ENCODE measurements at places on chromosomes 11 and 22. TPM values are rescaled to one million over a fixed set of nuclear protein-coding genes. Genes with fewer than 3 reads are reported as not detected.

Gene OR52I1
- 0.03 TPM for polyA plus RNA-seq

Gene OR10D3
- not detected for polyA plus RNA-seq

Gene MS4A7
- 15.7 TPM for polyA plus RNA-seq

Gene C1QTNF4
- polyA plus RNA-seq: 3.7 TPM

Gene SCGB1D2
- polyA plus RNA-seq: 0.13 TPM

Gene TMPRSS5
- 0.75 TPM for polyA plus RNA-seq

- DNase-seq: no peak
Observed at GRCh38 chr11:100827934-100828661, 141.0 kb downstream of the ARHGAP42 start.

- no peak for DNase-seq
Observed at GRCh38 chr11:65861165-65861505, 902 bp downstream of the MUS81 start.

DNA sequence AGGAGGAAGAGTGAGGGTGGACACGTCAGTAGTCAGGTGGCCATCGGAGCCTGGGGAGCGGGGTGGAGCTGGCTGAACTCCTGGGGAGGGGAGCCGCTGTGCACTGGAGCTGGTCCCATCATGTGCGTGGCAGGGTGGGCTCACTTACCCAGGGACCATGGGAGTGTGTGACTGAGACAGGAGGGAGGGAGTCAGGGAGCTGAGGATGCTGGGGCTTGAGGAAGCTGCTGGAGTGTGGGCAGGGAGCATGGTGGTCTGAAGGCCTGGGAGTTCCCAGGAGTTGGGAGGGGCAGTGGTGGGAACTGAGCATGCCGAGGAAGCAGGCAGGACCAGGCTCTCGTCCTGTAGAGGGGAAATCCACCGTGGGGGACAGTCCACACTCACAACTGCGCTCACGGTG lies 18.0 kb downstream of the CLDN5 start:
- DNase-seq: no peak

DNA sequence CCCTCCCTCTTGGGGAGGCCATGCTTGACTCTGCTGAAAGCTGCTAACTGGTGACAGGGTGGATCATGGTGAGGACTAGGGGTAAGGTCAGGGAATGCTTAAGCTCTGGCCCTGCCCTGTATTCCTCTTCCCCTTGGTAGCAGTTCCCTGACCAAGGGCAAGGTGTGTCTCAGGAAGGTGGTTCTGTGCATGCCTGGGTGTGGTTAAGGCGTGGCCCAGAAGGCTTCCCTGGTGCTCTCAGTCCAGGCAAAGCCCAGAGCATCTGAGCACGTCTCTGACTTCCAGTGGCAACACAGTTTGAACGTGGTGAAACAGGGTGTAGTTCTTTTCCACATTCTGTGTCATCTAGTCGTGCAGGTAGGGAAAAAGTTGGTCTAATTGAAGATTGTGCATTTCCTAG lies 53.1 kb upstream of the HORMAD2 start:
- DNase-seq: peak; percentile 73

DNA sequence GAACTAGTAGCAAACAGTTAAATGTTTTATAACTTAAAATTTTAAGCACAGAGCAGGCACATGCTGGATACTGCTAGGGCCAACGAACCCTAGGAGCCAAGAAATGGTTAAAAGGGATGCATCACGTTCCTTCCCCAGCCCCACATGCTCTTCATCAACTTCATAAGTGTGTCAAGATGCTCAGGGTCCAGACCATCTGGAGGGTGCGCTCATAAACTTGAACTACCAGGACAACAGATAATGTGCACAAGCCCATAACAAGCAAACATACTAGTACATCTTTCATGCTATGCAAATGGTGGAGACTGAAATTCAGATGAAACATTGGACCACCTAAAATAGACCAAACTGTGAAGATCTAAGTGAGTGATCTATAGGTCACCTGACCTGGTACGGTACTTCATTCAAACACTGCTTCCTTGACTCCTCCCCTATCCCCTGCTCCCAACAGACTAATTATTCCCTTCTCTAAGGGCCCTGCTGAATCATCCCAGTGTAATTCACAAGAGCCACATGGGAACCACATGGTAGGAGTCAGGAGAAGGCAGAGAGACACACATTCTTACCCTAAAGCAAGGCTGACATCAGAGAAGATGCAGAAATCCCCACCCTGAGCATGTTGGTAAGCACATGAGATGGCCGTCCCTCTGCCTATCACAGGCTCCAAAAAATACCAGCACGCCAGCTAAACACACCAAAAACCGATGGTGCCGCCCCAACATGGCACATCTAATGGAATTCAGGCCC lies 83.9 kb downstream of the ETS1 start:
- no peak for DNase-seq

DNA sequence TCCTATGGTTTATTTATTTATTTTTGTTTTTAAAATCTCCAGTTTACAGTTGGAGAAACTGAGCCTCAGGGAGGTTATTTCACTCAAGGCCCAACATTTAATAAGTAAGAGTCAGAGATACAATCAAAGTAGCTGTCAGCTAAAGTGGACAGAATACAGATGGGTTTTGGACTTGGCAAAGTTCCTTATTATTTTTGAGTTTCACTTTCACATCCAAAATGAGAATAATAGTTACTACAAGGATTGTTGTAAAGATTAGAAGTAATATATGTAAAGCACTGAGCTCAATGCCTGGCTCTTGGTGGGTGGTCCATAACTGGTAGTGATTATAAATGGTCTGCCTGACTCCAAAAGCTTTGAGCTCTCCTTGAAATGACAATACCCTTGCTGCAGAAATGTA lies 87.5 kb upstream of the SESN3 start:
- no peak for DNase-seq

GRCh38 chr11:96052921-96053651 lies 129.2 kb upstream of the MTMR2 start:
- no peak for DNase-seq

- no peak for DNase-seq
Observed at GRCh38 chr11:47220401-47220821, 5.6 kb downstream of the DDB2 start.

DNA sequence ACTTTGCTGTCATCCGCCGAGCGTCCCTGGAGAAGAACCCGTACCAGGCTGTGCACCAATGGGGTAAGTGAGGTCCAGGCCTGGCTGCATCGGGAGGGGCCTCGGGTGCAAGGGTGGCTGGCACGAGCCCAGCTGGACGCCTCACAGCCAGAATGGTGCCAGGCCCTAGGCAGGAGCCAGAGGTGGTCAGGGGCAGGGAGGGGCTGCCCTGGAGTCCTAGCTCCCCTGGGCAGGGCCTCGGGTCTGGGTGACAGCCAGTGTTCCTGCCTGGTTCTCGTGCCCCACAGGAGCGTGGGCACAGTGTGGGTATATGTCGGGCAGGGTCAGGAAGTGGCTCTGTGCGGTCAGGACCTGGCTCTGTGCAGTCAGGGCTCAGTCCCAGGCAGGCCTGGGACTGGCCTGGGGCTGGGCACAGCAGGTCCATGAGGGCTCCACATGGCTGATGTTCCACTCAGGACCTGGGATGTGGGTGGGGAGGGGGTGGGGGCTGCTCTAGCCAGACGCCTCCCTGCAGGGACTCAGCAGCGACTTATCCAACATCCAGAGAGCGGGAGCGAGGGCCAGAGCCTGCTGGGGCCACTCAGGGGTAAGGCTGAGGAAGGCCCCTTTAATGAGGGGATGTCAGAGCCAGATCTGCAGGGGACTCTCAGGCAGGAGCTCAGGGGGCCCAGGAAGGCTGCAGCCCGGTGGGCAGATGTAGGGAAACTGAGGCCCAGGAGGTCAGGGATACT lies 1.2 kb downstream of the TSPAN32 start:
- DNase-seq: no peak

GRCh38 chr22:43811777-43812148 lies 342 bp downstream of the EFCAB6 start:
- DNase-seq: peak; percentile 69

- DNase-seq: no peak
Observed at GRCh38 chr11:29634244-29634643, 382.6 kb downstream of the KCNA4 start.

- no peak for DNase-seq
Observed at GRCh38 chr11:109856928-109857327, 236.3 kb upstream of the ZC3H12C start.

DNA sequence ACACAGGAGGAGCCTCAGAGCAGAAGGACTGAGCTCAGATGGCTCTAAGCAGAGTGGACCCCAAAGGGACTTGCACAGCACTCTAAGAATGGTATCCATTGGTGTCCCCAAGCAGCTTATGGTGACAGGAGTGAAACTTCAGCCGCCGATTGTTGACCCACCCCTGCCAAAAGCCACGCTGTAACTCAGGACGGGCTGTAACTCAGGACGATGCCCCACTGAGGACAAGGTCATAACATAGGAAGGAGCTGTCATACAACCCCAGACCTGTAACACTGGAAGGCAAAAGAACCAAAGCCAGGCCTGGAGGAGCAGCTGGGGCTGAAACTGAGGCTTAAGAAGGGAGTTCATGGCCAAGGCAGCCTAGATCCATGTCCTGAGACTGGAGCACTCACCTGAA lies 14.2 kb downstream of the CD59 start:
- no peak for DNase-seq

DNA sequence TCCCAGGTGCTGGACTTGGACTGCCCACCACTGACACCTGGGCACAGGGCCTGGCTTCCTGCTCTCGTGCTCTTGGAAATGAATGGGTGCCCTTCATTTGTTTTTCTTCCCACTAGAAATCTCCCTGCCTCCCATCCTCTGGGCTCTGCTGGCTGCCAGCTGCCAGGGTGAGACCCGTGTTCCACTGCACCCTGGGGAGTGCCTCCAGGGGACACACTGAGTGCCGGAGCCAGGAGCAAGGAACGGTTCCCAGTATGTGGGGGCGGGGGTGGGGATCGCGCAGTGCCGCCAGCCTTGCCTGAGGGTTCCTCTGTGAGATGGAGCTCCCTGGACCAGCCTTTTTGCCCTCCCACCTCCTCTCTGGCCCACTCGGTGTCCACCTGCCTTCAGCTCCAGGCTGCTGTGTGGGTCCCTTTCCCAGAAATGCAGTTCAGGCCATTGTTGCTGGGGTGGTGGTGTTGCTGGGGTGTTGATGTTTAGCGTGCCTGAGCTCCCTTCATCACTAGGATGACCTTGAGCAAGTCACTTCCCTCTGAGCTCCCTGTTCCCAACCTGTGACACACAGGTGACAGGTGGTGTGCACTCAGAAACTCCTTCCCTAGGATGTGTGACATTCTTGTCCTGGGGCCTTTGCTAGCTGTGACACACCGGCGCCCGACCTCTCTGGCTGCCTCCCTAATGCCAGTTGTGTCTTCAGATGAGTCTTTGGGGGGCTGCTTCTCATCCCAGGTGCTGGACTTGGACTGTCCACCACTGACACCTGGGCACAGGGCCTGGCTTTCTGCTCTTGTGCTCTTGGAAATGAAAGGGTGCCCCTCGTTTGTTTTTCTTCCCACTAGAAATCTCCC lies 72.1 kb downstream of the MED15 start:
- DNase-seq: no peak

GRCh38 chr11:102653744-102654291 lies 28.7 kb upstream of the MMP20 start:
- DNase-seq: no peak

GRCh38 chr11:12629601-12630313 lies 44.5 kb upstream of the TEAD1 start:
- no peak for DNase-seq

DNA sequence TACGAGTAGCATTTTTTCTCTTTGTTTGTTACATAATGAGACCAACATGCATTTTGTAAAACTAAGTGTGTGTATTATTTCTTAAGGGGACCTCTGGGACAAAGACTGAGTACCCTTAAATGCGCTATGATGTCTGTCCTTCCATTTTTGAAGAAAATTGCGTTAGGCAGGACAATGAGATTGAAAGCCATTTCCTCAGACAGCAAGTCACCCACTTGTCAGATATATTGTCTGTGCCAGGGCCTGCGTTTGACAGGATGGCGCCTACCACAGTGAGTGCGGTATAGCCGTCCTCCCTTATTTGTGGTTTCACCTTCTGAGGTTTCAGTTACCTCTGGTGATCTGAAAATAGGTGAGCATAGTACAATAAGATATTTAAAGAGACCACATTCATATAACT lies 2.2 kb downstream of the AP2A2 start:
- no peak for DNase-seq

Measured in large intestine (tissue), 12 donors.